GM04503 (cell line): ENCODE measurements at places on chromosomes 11 and 22.

DNA sequence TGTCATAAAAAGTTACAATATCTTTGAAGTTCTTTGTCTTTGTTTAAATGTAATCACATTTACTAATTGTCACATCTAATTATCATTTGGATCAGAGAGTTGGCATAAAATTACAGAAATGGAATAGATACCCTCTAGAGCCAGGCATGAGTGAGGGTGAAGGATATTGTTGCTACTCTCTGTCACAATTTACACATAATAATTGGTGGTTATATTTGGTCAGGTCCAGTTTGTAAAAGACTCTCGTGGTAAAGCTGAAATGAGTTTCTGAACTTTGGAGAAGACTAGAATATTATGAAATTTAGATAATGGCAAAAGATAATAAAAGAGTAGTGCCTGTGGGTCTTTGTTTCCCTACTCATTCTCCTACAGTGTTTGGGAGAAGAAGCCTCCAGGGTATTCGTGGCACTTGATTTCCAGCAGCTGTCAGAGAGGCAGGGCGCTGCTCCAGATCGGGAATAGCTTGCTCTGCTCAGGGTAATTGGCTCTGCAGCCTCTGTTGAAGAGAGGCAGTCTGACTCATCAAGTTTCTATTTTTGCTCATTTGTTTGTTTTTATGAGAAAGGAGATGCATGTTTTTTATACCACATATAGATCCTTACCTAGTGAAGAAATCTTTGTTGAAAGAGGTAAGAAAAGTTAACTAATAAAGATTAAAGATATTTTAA, 349.9 kb downstream of the CNTN5 start:
- no peak for DNase-seq

DNA sequence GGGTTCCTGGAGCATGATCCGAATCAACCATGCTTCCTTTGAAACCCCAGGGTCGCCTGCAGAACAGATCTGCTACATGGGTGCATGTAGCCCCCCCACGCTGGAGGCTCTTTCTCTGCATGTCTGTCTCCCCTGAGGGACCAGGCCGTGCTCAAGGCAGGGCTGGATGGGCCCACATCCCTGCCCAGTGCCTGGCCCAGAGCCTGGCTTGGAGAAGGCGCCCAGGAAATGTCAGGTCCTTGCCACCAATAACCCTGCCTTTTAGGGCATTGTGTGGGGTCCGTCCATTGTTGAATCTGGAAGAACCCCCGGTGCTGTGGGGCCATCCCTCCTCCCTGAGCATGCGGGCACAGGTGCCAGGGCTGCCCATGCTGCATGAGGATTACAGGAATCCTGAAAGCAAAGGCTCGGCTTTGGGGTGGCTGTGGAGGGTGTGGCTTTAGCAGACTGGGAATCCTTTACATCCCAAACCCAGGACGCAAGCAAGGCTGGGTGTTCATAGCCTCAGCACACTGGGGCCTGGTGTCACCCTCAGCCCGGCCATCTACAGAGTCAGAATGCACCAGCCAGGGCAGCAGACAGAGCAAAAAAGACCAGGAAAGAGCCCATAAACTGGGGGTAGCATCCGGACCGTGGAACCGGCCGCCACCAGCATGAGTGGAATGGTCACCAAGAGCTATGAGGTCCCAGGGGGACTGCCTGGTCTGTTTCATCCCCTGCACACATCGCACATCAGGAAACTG, 48.2 kb downstream of the RTL6 start:
- no peak for DNase-seq

GRCh38 chr22:37278261-37278660, 4.0 kb upstream of the CYTH4 start:
- DNase-seq: no peak

GRCh38 chr11:106218106-106218505, 140.6 kb downstream of the AASDHPPT start:
- no peak for DNase-seq

- DNase-seq: no peak
Measured at GRCh38 chr11:96338910-96339705, 3.9 kb downstream of the MAML2 start.

DNA sequence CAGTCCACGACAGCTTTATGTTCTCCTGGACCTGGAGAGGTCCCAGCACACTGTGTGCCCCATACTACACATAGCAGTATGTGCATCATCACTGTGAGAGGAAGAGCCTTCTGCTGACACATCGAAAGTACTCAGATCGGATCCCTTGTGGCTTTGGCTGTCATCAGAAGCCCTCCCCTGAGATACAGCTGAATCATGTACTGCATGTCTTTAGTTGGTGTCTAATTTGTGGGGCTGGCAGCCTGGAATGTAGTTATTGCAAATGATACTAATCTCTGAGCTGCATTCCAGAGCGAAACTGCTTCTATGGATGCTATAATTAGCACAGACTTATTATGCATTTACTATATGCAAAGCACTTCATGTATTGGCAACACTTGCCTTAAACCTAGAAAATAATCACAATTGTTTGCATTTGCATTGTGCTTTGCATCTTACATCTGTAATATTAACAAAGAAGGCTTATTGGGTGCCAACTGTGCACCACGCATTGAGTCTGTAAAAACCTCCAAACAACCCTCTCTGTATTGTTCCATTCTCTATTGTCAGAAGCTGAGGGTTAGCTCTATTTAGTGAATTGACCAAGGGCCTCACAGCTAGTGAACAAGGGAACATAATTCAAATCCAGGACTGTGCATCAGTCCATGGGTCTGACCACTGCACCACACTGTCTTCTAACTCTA, 89.2 kb upstream of the CRTAM start:
- peak; percentile 86 for DNase-seq

DNA sequence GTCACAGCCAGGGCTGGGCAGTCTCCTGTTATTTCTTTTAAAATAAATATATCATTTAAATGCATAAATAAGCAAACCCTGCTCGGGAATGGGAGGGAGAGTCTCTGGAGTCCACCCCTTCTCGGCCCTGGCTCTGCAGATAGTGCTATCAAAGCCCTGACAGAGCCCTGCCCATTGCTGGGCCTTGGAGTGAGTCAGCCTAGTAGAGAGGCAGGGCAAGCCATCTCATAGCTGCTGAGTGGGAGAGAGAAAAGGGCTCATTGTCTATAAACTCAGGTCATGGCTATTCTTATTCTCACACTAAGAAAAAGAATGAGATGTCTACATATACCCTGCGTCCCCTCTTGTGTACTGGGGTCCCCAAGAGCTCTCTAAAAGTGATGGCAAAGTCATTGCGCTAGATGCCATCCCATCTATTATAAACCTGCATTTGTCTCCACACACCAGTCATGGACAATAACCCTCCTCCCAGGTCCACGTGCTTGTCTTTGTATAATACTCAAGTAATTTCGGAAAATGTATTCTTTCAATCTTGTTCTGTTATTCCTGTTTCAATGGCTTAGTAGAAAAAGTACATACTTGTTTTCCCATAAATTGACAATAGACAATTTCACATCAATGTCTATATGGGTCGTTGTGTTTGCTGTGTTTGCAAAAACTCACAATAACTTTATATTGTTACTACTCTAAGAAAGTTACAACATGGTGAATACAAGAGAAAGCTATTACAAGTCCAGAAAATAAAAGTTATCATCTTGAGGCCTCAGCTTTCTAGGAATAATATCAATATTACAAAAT, 13.4 kb downstream of the OR51B4 start:
- DNase-seq: no peak
